Amygdala (tissue), 56 donors: ENCODE measurements at places on chromosomes 16 and 17.

GRCh38 chr17:76207275-76208059, 32.8 kb downstream of the RNF157 start:
- DNase-seq: no peak

DNA sequence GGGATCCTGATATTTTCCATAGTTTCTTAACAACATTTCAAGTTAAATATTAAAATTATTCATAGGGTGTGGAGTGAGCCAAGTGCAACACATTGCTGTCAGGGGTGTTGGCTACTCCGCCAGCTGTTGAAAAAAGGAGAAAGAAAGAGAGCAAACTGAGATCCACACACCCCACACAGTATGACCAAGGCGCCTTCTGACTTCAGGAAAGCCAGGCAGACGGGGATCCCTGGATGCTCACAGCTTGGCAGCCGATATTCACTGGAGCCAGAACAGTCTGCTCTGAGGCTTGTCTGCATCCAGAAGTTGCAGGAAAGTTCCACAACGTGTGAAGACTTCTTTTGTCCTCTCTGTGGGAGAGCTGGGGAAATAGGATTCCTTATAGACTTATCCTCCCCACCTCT, 9.3 kb downstream of the CHD9NB start:
- DNase-seq: no peak

GRCh38 chr16:15648135-15648730, 1.8 kb upstream of the NDE1 start:
- no peak for DNase-seq

DNA sequence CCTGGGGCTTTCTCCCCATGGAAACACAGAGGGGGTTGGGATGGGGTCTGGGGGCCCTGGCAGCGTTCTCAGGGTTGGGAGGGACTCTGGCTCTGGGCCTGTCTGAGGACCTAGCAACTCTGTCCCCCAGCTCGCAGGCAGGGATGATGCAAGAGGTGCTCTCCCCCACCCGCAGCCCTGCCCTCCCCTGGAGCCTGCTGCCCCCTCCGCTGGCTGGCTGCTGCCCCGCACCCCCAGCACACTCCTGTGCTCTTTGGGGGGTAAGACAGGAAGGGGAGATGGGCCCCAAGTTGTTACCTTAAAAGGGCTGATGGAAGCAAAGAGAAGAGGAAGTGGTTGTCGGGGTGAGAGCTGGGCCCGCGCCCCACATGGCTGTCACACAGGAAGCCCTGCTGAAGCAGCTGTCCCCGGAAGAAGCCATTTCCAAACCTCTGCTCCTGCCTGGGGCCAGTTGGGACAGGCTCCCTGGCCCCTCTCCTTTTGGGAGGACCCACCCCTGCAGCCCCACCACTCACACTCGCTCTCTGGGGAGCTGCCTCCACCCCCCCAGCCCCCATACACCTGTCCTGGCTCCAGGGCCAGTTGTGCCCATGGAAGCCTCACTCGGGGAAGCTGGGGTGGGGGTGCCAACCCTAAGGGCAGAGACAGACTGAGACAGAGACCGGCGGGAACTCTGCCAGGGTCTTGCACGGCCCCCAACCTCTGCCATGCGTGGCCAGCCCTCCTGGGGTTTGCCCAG, 2.5 kb downstream of the CORO1A start:
- DNase-seq: no peak

DNA sequence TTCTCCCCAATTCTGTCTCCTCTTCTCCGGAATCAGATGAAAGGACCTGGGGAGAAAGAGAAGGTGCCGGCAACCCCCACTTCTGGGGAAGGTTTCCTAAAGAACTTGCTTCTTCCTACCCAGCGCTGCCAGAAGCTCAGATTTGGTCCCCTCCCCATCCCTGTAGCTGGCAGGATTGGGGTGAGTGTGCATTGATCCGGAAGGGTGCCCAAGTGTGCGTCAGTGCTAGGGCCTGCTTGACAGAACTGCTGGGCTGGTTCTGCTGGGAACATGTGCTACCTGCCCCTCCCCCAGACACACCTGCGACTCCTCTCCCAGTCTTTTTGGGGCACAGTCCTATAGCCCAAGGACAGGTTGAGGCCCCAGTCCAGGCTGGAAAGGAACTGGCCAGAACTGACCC, 3.3 kb downstream of the ARL4D start:
- DNase-seq: no peak

GRCh38 chr16:8718851-8719680, 44.6 kb downstream of the ABAT start:
- DNase-seq: no peak

GRCh38 chr16:82835487-82836155, 208.9 kb downstream of the CDH13 start:
- DNase-seq: no peak

GRCh38 chr16:29811896-29812665, at the start of gene PRRT2:
Gene PRRT2, plus strand, starts transcription at chr16:29812193. Its CDS starts 862 bp downstream, at chr16:29813055.
- DNase-seq: no peak

- no peak for DNase-seq
Observed at GRCh38 chr17:65660947-65661346, 99.5 kb upstream of the AXIN2 start.
